ENCODE measurements at places on chromosomes 6 and 20. TPM values are rescaled to one million over a fixed set of nuclear protein-coding genes. Genes with fewer than 3 reads are reported as not detected.

The KIFC1 gene
- total RNA-seq = 117 TPM

DNA sequence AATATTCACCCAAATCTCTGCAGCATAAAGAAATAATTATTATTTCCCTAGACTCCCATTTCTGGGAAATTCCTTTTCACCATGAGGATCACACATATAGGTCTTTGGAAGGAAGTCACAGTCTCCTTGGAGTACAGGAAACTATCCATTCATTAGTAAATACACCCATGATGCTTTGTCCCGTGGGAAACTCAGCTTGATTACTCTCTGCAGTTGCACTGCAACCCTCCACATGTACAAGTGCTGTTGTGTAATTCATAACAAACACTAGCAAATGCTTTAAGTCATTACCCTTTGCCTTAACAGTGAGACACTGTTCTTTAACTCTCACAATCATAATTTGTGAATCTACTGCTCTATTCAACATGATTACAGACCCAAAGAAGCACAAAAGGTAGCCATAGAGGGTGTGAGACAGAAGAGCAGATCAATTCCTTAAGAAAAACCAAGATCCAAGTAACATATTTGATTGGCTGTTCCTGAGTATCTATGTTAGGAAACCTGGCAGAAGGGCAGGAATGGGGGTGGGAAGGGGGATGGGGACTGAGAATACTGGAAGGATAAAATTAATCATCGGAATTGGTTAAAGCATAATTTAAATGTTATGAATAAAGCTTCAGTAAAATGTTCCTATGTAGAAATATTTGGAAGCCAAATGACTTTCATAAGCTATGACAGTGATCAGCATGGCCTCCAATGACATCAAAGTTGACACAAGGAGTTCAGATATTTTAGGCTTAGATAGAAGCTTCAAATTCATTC is 268.0 kb downstream of the HACE1 start:
- no peak overlapping the region for H3K27ac ChIP-seq
- no peak overlapping the region for H3K4me3 ChIP-seq
- no peak for DNase-seq
- no peaks in the 10 kb centered on the region for H3K4me1 ChIP-seq

DNA sequence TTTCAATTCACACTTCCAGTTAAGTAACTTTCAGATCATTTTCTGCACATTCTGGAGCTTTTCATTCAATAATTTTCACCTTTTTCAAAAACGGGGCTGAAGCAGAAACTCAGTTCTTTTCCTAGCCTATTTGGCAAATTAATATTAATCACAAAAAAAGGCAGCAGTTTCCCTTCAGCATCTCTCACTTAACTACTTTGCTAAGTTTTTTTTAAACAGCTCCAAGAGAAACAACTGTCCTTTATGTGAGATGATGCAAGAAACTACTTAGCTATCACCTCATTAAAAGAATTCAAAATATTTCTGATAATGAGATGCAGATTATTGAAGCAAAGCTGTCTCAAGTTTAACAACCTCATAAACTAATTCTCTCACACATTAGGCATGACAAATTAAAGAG is 11.8 kb downstream of the CASS4 start:
- H3K27ac ChIP-seq = no peak overlapping the region
- H3K27me3 ChIP-seq = no peaks in the 10 kb centered on the region
- peaks cover 51% of the 10 kb centered on the region for H3K4me1 ChIP-seq
- H3K4me3 ChIP-seq = no peak overlapping the region

The SCUBE3 gene
- 0.22 TPM for total RNA-seq

- H3K27ac ChIP-seq = no peak overlapping the region
- no peak overlapping the region for H3K4me3 ChIP-seq
- H3K4me1 ChIP-seq = no peaks in the 10 kb centered on the region
- no peaks in the 10 kb centered on the region for H3K36me3 ChIP-seq
Observed at GRCh38 chr20:7285918-7286556, 518.6 kb downstream of the BMP2 start.
